Uterine smooth muscle cell (primary cell): ENCODE measurements at places on chromosomes 6 and 20. TPM values are rescaled to one million over a fixed set of nuclear protein-coding genes. Genes with fewer than 3 reads are reported as not detected.

XRN2 gene
- total RNA-seq = 101 and 135 TPM in 2 replicates

PRKN gene
- total RNA-seq = 2.9 and 3.4 TPM in 2 replicates

MUC22 gene
- not detected in 2 replicates for total RNA-seq

RBPJL gene
- not detected in 2 replicates for total RNA-seq
